ENCODE measurements at places on chromosomes 4 and X.
A peak's percentile ranks its signal among the peaks of the same experiment; 100 is the strongest.

DNA sequence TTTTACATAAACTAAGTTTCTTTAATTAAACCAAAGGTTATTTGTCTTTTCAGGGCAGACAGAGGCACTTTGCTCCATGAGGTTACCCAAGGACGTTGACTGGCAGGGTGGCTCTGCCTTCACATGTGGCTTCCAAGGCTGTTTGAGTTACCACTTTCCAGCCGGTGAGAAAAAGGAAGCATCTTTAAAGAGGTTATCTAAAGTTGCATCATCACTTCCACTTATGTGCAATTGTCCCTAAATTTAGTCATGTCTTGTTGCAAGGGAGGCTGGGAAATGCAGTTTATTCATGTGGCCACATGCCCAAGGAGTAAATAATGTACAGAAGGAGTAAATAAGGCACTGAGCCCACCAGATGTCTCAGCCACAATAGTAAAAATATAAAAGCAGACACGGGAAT is 29.0 kb upstream of the RAP1GDS1 start:
- peak; percentile 95 for DNase-seq

DNA sequence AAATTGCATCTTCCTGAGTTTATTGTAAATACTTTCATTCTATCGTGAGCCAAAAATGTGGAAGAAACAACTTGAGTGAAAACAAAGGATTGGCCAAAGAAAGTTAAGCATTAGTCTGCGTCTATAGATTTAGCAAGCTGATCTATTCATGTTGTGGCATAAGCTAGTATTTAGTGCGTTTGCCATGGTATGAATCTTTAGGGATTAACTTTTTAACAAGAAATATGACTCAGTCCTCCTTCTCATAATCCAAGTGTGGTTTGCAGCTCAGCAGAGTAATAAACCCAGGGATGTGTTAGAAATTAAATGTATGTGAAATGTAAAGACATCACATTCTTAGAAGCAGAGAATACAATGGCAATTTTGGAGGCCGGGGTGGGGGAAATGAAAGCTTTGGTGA is 1110.9 kb downstream of the NLGN4X start:
- DNase-seq, result no peak

DNA sequence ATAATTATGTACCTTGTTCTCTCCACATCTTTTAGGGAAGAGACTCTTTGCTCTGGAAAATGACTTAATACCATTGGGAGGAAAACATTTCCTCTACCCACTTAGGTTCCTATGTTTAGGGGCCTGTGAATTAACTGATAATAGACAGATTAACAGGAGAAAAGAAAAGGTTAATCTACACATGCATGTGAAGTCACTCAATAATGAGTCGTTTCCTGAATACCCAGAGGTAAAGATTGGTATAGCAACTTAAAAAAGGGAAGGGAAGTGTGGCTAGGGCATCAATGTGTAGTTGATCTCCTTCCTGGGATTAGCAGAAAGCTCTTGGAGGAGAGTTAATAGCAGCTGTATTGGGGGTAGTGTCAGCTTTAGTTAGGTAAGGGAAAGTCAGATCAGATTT is 419.5 kb upstream of the ATOH1 start:
- DNase-seq, result no peak

DNA sequence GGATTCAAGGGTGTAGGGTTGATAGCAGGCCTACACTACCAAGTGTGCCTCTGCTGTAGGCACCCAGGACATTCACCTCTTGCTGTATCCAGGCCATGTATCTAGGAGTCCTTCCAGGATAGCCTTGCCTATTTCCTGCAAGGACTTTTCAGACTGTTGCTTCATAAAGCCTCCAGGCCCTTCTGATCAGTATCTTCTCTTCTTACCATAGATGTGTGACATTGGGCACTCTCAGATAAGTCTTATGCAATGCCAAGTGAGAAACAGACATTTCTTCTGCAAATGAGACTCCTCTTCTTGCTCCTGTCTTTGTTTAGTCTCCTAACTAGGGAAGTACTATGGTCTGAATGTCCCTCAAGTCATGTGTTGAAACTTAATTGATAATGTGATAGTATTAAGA is 386.8 kb downstream of the ANKRD50 start:
- DNase-seq, result no peak

GRCh38 chr4:77044461-77045150 is 31.2 kb downstream of the CCNI start:
- DNase-seq, result peak; percentile 43

DNA sequence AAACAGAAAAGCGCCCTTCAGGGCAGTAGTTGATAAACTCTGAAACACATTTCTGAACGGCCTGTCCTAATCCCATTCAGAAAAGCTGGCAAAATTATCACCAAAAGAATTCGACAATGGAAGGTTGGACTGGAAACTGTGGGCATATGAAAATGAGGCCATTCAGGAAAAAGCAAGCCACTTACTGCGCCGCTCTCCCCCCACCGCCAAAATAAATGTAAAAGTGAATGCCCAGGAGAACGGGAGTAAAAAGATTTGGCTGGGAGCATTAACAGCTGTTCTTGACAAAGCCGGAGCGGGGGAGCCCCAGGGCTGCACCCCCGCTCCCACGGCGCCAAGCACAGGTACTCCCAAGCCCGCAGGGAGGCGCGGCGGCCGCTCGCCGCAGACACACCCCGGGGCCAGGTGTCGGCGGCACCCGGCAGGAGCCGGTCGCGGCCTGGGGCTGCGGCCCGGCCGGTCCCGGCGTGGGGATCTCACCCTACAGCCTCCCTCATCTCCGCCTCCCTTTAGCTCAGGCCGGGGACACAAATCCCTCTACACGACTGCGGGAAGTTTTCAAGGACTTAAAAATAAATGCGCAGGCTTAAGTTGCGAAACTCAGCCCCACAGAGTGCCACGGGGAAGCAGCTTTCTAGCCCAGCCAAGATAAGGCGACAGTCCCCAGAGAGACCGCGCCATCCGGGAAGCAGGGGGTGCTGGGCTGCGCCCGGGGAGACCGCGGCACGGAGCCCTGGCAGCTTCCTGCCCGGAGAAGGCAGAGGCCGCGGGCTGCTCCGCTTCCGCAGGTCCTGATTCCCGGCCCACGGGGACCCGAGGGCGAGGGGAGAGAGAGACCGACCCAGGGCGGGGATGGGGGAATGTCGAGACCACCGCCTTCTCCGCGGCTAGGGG is 593 bp downstream of the SH3RF1 start:
- peak; percentile 84 for DNase-seq

DNA sequence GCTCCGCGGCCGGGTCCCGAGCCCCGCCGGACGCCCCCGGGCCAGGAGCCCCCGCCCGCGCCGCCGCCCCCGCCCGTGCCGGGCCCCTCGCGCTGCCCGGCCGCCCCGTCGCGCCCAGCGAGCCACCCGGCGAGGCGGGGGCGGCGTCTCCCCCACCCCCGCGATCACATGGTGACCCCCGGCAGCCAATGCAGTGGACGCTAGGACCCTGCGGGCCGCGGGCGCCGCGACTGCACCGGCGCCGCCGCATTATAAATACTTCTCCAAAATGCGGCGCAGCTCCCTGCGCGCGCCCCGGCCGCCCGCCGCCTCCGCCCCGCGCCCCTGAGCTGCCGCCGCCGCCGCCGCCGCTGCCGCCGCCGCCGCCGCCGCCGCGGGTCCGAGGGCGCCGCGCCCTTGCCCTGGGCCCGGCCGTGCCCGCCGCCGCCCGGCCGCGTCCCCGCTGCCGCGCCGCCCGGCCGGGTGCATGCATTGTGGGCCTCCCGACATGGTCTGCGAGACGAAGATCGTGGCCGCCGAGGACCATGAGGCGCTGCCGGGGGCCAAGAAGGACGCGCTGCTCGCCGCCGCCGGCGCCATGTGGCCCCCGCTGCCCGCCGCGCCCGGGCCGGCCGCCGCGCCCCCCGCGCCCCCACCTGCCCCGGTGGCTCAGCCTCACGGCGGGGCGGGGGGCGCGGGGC is at the start of gene NAT8L:
NAT8L (plus strand) TSS at position 282 of the 680 bp plus-strand sequence; CDS start at position 467, 185 bp downstream.
- DNase-seq, result peak; percentile 89

DNA sequence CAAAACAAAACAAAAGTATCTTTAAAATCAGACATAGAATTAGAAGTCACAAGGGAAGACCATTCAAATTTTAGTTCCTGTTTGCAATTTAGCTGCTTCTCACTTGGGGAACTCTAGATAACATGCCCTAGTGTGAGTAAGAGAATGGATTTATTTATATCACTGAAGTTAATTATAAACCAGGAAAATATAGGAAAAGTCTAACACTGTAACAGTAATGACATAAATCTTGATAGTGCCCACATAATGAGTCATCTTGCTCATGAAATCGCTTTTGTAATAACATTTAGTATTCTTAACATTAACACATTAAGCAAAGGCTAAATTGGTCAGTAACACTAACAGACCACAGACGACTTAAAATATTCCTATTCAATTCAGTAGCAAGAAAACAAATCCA is 710.7 kb downstream of the STPG2 start:
- DNase-seq, result no peak

- peak; percentile 56 for DNase-seq
Observed at GRCh38 chr4:49032440-49033161, 46.5 kb downstream of the CWH43 start.

GRCh38 chr4:157992038-157992705 is 180.7 kb downstream of the GASK1B start:
- peak; percentile 62 for DNase-seq

- no peak for DNase-seq
Observed at GRCh38 chr4:88629826-88630225, 37.5 kb downstream of the HERC3 start.

DNA sequence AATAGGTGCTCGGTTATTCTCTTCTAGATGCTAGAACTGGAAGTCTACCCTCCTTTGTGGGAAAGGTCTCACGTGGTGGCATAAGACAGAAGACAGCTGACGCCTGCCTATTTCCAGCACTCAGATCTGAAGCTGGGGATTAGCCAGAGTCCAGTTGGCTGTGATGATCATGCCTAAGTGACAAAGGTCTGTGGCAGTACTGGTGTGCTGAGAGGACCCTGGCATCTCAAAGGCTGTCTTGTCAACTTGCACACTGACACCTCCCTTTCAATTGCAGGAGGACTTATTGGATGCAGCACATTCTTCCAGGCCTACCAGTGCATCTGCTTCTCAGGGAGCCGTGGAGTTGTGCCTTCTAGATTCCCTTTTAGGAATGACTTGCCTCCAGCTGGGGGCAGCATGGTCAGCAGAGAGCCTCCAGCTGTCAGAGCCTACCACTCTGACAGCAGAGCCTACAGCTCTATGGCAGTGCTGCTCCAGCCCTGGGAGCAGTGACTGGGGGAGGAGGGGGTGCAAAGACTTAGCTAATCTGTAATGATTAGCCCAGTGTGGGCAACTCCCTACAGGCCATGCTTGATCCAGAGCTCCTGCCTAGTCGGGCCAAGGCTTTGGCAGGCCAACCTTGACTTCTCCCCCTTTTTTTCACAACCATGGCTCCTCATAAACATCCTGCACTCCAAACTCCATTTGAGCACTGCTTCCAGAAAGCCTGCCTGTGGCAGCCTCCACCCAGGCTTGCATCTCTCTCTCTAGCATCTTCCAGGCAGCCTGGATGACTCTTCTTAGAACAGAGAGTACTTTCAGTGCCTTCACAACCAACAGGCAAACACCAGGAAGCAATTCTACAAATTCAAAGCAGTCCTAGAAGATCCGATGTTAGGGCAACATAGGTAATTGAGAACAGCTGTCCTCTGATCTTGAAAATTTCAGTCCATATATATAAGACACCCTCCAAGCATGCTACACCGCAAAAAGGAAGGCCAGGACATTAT is 13.8 kb upstream of the FGFBP2 start:
- no peak for DNase-seq

DNA sequence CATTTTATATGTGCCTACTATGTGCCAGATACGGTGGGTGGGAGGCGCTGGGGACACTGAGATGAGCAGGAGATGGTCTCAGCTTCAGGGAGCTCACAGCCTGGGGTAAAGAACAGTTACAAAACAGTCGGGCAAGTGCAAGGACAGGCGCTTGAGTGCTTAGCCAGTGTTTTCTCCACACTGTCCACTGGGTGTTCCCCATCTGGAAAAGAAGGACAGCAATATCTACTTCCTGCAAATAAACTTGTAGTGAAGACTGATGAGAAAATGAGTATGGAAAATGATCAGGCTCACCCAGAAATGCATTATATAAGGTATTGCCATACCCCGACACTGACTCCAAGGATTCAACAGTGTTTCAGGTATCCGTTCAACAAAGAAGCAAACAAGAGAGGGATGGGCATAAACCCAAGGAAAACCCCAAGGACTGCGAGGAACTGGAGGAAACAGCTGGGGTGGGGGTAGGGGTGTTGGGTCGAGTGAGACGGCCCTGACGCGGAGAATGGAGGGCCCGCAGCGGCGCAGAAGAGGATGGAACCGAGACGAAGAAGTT is 835 bp downstream of the TMEM185A start:
- DNase-seq, result peak; percentile 40

- DNase-seq, result peak; percentile 55
Observed at GRCh38 chr4:15779809-15780208, 1.7 kb downstream of the CD38 start.

GRCh38 chr4:120238277-120238973 is 171.8 kb upstream of the MAD2L1 start:
- DNase-seq, result no peak

- DNase-seq, result peak; percentile 20
Observed at GRCh38 chr4:11505221-11505971, 76.7 kb upstream of the HS3ST1 start.

DNA sequence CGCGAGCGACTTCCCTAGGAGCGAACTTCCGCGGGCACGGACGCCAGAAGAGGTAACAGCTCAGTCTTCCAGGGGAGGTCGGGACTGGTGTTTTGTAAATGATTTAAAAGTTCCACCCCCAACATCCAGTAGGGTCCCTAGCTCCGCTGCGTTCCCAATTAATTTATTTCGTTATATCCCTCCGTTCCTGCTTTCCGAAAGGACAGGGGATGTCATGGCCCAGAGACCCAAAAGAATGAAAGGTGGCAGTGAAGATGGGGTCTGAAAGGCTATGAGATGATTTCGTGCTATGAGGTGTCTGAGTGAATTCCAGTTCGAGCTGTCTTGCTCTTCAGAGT is 373 bp upstream of the SMIM43 start:
- no peak for DNase-seq

GRCh38 chrX:81208916-81209315 is 7.0 kb downstream of the SH3BGRL start:
- no peak for DNase-seq

DNA sequence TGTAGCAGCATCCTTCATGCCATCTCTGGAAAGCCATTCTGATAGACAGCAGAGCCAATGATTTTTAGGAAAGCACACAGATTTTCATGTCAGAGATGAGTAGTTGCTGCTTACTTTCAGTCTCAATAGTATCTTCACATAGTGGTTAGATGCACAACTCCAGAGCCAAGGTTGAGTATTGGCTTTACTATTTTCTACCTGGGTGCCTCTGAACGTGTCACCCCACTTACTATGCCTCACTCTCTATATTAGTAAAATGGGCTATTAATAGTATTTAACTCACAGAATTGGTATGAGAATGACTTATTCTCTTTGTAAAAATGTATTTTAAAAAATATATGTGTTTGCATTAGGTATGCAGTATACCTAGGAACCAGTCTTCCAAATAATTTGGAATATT is 108.8 kb upstream of the STIM2 start:
- DNase-seq, result no peak

- no peak for DNase-seq
Observed at GRCh38 chrX:107845625-107846024, 20.0 kb downstream of the MID2 start.

Measured in NB4 (cell line).